ENCODE measurements at places on chromosomes 6 and 20.

- no peak for DNase-seq
These were observed 196.1 kb downstream of the LRFN2 start for GRCh38 chr6:40391086-40391485.

DNA sequence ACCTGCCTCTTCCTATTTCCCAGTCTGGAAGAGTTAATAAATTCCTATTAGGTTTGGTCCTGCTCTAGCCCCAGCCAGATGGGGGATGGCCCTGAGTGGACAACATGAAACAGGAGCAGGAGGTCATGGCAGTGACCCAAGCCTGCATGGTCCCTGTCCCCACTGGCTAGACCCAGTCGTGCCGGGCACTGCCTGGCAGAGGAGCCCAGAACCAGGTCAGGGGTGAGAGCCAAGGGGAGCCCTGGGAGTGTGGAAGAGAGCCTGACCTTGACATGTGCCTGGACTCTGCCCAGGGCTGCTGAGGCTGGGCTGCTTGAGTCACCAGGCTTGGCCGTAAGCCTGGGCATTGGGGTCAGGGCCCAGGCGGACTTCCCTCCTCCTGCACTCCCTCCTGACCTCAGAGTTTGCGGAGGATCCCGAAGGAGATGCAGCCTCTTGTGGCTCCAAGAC is 3.6 kb downstream of the AVP start:
- DNase-seq = no peak

GRCh38 chr6:157761926-157762325 is 61.1 kb upstream of the SNX9 start:
- DNase-seq = no peak

DNA sequence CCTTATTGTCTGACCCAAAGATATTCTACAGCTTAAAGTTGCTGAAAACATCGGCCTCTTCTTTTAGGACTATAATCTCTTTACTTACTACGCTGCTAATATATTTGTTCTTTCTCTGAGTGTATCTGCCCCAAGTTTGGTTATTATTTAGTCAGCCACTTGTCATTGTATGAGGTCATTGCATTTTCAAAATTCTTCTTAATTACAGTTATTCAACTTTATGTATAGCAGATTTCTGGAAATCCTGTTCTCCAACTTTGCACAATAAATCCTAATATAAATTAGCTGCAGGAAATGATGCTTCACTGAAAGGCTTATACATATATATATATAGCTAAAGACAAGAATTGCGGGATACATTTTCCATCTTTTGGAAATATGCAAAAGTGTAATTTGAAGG is 88.5 kb upstream of the HIVEP1 start:
- no peak for DNase-seq

GRCh38 chr6:110544472-110544871 is 68.1 kb upstream of the SLC22A16 start:
- DNase-seq = no peak

GRCh38 chr6:167995302-167995701 is 2.2 kb upstream of the KIF25 start:
- no peak for DNase-seq

- no peak for DNase-seq
These were observed 207.5 kb upstream of the ADGRB3 start for GRCh38 chr6:68427630-68428029.

DNA sequence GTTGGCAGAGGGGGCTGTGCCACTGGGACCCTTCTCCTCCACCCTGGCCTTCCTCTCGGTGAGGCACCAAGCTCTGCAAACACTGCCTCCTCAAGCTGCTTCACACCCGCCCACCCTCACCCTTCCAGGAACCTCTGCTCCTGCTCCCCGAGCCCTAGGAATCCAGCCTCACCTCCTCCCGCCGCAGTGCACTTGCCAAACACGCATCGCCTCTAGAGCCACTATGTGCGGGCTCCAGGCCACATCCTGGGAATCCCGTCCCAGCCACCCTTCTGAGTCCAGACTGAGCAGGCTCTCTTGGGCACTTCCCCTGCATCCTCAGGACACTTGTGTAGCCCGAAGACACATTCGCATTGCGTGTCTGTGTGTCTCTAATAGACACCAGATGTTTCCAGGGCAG is 18.5 kb downstream of the PSMG4 start:
- DNase-seq = no peak

DNA sequence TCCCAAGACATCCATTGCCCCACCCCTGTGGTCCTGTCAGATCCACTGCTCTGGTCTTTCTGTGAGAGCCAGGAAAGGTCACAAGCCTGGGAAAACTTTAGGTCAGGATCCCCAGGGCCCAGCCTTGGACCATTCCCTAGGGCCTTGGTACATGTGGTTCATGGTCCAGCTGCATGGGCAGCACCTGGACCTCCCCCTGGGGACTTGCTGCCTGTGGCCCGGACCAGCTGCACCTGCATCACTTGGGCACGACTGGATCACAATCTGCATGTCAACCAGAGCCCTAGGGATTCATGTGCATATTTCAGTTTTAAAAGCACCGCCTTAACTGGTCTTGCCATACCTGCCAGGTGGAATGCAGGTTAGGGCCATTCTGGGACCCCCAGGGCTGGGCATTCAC is 44.3 kb upstream of the MC3R start:
- DNase-seq = no peak
